ENCODE measurements at places on chromosomes 7 and 10.
A peak's percentile ranks its signal among the peaks of the same experiment; 100 is the strongest.

- DNase-seq, result no peak
Measured at GRCh38 chr7:157896774-157897555, 560.2 kb downstream of the DNAJB6 start.

DNA sequence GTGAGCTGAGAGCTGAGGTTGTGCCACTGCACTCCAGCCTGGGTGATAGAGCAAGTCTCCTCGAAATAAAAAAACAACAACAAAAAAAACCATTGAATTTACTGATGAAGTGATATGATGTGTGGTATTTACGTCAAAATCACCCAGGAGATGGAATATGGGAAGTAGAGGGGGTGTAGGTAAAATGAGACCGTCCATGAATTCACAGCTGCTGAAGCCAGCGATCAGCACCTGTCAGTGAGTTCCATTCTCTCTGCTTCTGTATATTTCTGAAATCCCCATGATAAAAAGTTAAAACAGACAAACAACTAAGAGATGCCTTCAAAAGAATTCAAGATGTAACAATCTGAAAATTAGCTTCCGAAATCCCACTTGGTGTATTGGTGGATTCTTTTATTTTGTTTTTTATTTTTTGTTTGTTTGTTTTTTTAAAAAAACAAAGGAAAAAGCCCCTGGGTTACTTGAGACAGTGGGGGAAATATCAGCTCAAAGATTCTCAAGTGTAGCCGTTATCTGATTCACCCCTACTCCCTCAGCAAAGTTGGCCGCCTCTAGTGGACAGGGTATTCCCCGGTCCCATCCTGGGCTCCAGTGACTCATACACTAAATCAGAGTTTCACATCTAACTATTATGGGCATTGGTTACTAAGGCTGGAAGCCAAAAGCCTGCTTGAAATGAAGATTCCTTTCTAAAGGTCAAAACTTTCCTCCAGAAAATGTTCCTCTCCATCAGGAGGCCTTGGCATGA, 76.4 kb downstream of the MAP3K8 start:
- no peak for DNase-seq

- no peak for DNase-seq
Measured at GRCh38 chr10:13624630-13625029, 37.9 kb downstream of the PRPF18 start.

- no peak for DNase-seq
Measured at GRCh38 chr10:78217336-78217735, 183.7 kb downstream of the RPS24 start.

DNA sequence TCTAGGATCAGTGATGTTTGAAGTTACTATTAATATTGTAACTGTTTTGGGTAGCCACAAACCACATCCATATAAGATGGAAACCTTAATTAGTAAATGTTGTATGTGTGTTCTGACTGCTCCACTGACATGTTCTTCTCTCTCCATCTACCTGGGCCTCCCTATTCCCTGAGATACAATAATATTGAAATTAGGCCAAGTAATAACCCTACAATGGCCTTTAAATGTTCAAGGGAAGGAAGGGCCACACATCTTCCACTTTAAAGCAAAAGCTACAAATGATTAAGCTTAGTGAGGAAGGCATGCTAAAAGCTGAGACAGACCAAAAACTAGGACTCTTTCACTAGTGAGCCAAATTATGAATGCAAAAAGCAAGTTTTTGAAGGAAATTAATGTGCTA, 176.4 kb upstream of the ANK3 start:
- DNase-seq, result no peak

GRCh38 chr7:133183042-133183794, 69.7 kb upstream of the EXOC4 start:
- DNase-seq, result peak; percentile 41

DNA sequence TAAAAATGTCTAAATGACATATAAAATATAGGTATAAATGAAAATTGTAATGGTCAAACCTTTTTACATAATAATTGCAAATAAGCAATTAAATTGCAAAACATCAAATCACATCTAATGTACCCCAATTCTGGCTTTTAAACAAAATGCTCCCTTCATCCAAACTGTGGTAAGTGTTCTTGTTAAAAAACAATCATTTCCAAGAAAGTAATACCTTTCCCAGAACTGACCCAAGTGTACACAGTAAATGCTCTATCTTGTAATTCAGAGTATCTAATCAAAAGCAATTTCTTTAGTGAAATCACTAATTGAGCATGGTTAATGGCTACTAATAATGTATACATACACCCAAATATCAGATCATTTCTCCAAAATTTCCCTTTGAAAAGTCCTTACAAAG, 28.0 kb downstream of the ITGB1 start:
- no peak for DNase-seq

- no peak for DNase-seq
Measured at GRCh38 chr10:475709-476454, 213.6 kb downstream of the DIP2C start.

DNA sequence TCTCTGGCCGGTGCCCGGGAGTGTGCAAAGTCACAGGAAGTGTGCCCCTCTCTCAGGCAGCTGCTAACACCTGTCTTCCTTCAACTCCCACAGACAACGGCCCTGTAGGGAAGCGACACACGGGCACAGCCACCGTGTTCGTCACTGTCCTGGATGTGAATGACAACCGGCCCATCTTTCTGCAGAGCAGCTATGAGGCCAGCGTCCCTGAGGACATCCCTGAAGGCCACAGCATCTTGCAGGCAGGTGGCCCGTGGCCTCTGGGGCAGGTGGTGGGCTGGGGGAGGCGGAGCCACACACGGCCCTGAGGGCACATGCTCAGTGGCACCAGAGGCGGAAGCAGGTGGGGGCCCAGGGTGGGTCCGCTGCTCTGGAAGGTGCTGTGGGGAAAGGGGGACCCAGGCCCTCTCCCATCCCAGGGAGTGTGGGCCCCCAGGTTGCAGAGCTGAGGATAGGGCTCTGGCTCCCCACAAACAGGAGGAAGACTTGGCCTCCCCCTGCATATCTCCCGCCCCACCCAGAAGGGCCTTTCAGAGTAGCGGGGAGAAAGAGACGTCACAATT, 6.9 kb downstream of the C10orf105 start:
- no peak for DNase-seq

DNA sequence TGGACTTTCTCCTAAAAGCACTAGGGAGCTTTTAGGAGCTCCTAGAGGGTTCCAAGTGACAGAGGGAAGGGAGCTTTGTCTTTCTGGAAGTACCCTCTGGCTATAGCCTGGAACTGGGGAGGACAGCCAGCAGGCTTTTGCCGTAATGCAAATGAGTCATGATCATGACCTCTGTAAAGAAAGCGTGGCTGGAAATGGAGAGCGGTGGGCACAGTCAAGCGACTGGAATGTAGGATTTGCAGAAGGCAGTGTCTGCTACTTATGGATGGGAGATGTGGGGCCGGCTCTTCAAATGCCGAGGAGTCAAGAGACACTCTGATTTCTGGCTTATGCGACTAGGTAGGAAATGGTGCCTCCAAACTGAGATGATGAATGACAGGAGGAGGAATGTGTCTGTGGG, 34.6 kb upstream of the PLPP4 start:
- DNase-seq, result no peak

DNA sequence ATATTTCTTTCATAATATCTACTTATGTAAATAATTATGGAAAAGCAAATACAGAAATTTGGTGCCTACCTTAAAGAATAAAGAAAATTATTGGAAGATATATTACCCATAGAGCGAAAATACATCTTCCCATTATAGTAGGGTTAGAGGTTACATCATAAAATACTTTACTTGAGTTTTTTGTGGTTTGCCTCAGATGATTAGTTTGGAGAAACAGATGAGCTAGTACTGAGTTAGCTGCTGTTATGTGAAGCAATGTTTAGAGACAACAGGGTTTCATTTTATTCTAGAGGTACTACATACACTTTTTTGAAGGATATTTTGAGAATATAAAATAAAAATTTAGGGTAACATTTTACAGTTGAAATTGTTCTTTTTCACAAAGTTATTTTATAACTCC, 2.9 kb upstream of the MLLT10 start:
- DNase-seq, result no peak

- DNase-seq, result no peak
Measured at GRCh38 chr7:131816391-131817007, 260.1 kb upstream of the PODXL start.

- DNase-seq, result peak; percentile 7
Measured at GRCh38 chr10:83127942-83128575, 1011.2 kb upstream of the GHITM start.

GRCh38 chr10:59854571-59854970, 51.8 kb downstream of the CCDC6 start:
- DNase-seq, result no peak

DNA sequence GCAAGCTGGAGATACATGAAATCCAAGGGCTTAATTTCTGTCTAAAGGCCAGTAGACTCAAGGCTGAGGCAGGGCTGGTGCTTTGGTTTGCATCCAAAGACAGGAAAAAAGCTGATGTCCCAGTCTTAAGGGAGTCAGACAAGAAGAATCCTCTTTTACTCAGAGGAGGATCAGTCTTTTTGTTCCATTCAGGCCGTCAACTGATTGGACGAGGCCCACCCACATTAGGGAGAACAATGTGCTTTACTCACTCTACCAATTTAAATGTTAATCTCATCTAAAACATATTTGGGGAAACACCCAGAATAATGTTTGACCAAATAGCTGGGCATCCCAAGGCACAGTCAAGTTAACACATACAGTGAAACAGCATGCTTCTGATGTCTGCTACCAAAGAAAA, 388.5 kb upstream of the CHRM2 start:
- DNase-seq, result no peak

GRCh38 chr7:151249034-151249731, 689 bp upstream of the SMARCD3 start:
- DNase-seq, result peak; percentile 66

DNA sequence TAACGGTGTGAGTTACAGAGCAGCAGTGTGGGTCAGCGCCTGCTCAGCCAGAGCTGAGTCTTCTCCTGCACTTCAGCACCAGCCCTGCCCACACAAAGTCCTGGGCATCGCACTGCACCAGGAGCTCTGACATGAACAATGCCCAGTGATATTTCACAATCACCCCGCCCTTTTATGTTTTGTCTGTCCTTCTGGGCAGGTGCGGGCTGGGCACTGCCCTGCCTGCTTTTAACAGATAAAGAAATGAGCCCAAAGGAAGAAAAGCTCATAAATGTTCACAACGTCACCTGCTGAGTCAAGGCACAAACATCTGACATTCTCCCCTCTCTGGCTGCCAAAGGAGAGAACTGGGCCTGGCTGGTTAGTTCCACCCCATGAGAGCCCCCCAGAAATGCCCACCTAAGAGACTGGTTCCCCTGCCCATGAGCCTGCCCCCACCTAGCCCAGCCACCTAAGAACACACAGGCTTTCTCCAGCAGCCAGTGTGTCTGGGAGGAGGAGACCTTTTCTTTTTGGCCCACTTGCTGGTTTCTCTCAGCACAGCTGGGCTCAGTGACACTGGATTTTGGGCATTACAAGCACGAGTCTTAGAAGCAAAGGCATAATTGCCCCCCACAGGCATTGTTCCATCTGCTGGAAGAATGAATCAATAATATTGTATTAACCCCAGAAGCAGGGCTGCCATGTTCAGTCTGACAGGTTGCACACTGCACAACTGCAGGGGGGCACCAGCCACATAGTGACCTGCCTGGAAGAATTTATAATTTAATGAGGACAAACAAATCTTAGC, 22.3 kb downstream of the CALML3 start:
- no peak for DNase-seq

DNA sequence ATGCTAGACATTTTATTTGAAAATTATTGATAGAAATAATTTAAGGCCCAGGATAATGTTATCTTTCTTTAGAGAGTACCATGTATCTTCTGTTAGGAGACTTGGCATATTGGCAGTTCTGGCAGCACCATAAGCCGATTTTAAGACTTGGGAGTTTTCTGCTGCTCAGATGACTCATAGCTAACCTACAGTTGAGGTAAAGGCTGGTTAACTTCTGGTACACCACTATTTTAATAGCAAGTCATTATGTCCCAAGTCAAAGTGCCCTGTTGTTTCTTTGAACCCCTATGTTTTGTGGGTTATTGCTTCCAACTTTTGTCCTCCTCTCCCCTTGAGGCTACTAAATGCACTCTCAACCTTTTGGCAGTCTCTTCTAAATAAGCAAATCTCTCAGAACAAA, 25.2 kb downstream of the ATRNL1 start:
- DNase-seq, result no peak

DNA sequence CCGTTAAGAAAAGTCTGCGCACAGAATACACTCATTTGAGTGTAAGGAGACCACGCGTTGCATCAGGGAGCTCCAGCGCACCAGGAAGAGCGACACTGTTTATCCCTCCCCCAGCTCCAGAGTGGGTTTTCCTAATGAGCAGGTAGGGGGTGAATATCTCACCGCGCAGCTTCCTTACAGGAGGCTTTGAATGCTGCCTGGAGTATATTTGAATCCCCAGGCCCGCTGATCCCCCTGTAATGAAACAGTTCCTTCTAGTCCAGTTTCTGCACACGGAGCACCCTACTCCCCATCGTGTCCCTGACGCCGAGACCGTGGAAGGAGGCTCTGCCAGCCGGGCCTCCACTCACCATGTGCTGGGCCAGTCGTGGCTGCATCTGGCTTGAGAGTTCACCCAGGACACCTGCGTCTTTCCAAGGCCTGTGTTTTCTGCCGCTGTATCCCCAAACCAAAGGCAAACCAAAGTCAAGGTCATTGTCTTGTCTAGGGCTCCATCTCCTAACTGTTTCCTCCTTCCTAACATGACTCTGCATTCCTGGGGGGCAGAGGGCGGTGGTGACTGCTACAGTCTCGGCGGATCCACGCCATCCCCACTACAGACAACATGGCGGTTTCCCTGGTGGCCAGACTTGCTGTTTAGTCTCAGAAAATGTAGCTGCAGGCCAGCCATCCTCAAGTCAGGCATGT, 167.8 kb downstream of the USP6NL start:
- no peak for DNase-seq

Measured in BE2C (cell line).